ENCODE measurements at places on chromosomes 7 and 10.

DNA sequence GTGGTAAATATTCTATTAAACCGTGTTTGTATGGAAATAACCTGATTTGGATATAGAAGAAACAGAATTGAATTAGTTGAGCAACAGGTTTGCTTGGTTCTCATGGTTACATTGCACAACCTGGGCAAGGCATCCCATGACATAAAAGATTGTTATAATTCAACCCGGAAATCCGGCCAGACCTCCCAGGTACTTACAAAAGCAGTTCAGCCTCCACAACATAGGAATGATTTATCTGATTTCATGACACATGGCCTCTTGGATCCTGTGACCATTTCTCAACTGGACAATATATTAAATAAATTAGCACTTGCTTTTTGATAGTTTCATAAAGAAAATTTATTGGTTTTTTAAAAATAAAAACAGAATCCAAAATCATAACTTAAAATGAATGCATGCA is 55.1 kb upstream of the PTPN12 start:
- no peak for DNase-seq

DNA sequence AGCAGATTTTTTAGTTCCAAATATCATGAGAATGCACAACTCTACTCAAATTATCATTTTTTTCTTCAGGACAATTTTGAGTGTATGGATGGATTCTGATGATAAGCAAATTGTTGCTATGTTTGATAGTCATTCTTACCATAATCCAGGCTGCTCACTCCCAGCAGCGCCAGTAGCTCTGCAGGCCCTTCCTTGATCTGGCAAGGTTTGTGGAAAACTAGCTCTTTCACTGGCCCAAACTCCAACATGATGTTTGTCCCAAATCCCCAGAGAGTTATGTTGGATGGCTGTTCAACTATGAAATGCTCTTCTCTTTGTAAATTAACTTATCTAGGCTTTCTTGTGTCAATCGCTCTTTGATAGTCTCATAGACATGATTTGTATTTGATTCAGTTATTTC is 933.7 kb downstream of the DNAJB9 start:
- no peak for DNase-seq

GRCh38 chr10:22244001-22244400 is 26.2 kb upstream of the EBLN1 start:
- DNase-seq: no peak

GRCh38 chr7:112411186-112411795 is 39.0 kb upstream of the IFRD1 start:
- DNase-seq: no peak

DNA sequence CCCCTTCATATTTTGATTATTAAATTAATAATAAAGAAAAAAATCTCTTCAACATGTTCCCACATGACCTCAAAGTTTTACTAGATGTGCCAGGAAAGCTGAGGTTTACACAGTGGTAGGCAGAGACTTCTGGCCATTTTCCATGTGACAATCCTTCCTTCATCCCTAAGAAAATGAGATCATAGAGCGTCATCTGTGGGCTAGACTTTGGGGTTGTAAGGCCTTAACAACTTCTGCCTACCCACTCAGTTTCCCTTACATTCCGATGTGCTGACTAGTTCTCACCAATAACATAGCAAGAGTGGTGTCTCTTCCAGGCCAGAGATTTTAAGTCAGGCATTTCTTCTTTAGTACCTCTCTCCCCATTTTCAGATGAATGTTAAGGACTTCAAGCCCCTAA is 171.1 kb upstream of the PHF14 start:
- no peak for DNase-seq

DNA sequence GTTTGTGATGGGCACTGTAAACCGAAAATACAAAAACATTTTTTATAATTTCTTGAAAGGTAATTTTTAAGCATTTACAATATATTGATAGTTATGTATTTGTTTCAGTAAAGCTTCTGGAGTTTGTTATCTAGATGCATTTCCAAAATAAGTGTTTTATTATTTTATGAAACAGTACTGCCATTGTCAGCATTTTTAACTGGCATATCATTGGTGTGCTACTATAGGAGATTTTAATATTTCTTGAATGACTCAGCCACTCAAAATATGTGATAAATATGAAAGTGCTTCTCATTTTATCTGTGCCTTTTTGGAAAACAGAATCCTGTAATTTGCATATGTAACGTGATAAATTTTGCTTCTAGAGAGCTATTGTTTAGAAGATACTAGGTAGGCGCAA is 97.9 kb downstream of the ANKIB1 start:
- no peak for DNase-seq

- DNase-seq: no peak
These were observed 133.1 kb upstream of the LYZL2 start for GRCh38 chr10:30762620-30763019.
